NCI-H1105 (cell line): ENCODE measurements at places on chromosomes 3 and 15.

GRCh38 chr15:75161106-75161916 is 40.4 kb upstream of the C15orf39 start:
- no peak for DNase-seq

- no peak for DNase-seq
Observed at GRCh38 chr15:47296881-47297280, 420.4 kb upstream of the SEMA6D start.

GRCh38 chr3:123026565-123027291 is 835 bp downstream of the SEMA5B start:
- peak; percentile 15 for DNase-seq

- DNase-seq = no peak
Observed at GRCh38 chr3:44678480-44679116, 30.1 kb downstream of the ZNF35 start.

DNA sequence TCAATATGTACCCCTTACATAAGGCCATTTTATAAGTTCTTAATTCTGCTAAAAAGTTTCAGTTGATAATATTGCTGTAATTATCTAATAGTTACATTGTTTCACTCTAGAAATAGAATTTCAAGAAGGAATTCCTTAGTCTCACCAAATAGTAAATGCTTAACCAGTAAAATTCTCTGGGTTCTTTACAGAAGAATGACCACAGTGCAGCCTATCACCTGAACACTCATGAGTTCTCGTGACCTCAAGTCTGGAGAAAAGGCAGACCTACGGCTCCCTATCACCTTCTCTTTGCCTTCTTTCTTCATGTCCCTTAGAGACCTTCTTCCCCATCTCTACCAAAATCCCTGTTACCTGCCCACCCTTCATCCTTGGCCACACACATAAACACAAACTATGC is 30.9 kb downstream of the CCDC191 start:
- DNase-seq = no peak
